Left ventricle myocardium superior (tissue), 1 donor: ENCODE measurements at places on chromosomes 5 and 9.

- DNase-seq: no peak
Measured at GRCh38 chr5:641331-641765, 29.2 kb downstream of the CEP72 start.

DNA sequence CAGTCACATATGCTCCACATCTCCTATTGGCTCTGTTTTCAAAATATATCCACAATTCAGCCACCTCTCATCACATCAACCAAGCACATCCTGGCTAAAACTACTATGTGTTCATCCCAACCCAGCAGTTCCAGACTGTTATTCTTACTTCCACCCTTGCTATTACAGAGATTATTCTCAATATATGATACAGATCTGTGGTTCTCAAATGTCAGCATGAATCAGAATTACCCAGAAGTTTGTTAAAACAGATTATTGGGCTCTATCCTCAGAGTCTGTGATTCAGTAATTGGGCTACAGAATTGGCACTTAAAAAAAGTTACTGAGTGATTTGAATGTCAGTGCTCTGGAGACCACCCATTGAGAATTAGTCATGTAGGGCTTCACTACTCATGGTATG is 78.8 kb upstream of the IZUMO3 start:
- DNase-seq: no peak

GRCh38 chr5:10532421-10532820 is 31.4 kb upstream of the ANKRD33B start:
- DNase-seq: peak; percentile 6

DNA sequence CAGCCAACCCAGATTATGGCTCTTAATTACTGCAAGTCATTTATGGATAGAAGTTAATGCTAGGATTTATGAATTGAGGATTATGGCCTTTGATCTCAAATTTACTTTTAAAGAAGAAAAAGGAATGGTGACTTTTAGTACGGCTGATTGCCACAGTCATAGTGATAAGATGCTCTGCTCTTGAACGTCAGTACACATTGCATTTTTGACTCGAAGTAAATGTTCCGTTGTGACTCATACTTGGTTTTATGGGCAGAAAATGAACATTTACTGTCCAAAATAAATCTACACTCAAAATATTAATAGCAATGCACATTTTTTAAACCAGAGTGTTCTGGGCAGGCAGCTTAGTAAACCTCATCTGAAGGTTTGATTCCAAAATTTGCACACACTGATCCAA is 830 bp downstream of the ADAMTSL1 start:
- no peak for DNase-seq

DNA sequence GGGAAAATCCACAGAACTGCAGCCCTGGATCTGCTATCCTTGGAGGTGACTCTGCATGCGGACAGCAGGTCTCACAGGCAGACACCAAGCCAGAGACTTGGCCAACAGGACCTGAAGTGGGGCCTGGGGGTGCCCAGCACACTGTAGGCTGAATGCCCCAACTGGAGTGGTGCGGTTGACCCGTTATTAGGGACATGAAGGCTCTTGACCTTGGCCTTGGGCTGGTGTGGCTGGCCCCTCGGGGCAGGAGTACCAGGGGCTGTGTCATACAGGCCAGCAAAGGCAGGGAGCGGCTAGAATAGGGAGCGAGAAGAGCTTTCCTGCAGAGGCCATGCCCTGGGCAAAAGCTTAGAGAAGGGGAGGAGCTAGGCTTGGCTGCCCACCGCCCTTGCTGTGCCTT is 153.2 kb upstream of the MVB12B start:
- no peak for DNase-seq

GRCh38 chr9:113520109-113520642 is 56.6 kb downstream of the RGS3 start:
- DNase-seq: peak; percentile 17

GRCh38 chr9:69198521-69199220 is 24.6 kb downstream of the TJP2 start:
- DNase-seq: no peak

DNA sequence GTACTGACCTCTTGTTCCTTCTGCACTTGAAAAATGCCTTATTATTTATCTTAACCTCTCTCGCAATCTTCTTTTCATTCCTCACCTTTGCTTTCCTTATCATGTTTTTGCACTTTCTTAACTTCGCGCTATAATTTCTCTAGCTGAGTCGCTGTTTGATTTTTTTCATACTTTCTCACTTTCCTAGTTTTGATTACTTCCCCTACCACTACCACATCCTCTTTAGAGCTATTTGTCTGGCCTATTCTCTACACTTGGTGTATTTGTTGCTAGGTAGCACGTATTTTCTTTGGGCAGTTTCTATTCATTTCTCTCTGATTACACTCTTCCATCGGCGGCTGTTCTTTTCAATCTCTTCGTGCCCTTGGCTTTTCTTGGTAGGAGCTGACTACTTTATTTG is 611.8 kb downstream of the BNC2 start:
- DNase-seq: no peak

- no peak for DNase-seq
Measured at GRCh38 chr5:139524446-139524845, 36.7 kb upstream of the UBE2D2 start.

DNA sequence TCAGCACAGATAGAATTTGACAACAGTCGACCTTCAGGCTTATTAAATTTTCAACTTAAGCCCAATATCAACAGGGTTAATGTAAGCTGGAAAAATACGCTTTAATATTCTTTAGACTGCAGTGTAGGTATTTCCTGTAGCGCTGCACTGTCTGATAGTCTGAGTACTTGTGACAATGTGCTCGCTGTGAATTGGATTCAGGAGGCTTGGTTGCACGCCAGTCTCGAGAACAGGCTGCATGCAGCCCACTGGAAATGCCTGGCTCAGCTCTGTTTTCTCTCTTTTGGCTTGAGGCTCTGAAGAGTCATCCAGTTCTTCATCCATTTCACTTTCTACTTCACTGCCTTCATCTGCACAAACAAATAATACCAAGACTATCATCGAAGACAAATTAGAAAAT is 300.9 kb downstream of the RFX3 start:
- DNase-seq: peak; percentile 38

DNA sequence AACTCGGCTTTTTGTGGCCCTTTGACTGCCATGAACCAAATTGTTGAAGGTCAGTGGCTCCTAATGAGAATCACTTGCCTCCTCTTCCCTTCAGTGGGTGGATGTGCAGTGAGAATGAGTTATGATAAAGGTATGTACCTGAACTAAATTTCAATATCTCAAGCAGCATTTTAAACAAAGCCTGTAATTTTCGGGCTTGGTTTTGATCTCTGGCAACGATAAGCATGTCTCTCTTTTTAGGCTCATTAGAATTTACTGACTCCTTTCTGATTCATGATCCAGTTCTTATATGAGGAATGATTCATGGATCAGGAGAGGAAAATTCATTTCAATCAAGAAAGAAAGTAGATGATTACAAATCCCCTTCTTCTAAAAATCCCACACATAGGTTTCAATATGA is 305.5 kb downstream of the ARRDC3 start:
- DNase-seq: no peak

DNA sequence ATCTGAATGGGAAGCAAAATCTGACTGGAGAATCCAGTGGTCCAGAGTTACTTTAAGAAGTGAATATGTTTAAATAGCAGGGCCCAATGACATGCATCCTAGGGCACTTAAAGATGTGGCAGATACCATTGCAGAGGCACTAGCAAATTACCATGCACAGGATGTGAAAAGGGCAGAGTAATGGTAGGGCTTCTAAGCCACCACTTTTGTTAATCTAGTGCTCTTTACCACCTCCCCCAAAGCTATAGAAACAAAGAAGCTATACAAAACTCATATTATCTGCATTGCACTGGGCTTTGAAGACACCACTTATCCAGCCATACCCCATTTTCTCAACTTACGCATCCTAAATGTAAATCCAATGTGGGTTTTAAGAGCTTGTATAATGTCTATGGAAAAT is 81.2 kb downstream of the ZCCHC7 start:
- no peak for DNase-seq

DNA sequence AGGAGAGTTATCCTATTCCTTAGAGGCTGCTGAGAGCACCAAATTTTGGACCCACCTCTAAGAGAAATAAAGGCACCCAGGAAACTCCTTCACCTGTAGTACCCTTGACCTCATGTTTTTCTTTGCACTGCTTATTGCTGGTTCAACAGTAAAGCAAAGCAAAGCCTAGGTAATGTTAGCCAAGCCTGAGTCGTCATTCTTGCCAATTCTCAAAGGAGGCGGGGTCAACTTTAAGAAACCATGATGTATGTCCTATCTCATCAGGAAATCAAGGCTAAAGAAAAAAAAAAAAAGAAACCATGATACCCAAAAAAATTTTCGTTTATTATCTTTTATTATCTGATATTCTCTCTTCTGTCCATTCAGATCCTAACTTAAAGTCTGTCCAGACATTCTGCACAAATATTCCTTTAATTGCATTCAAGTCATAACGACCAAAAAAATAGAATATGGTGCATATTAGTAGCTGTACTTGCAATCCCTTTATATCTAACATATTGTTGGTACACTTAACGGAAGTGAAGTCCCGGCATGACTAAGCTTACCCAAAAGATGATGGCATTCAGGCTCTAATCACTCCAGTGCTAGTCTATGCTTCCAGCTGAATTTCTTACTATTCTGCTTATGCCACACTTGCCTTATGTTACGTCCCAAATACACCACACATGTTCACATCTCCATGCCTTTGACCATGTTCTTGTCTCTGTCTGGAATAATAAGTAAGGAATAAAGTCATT is 1.8 kb downstream of the AUH start:
- no peak for DNase-seq
